ENCODE measurements at places on chromosomes 7 and 10.

- no peak for DNase-seq
These were observed 303.6 kb upstream of the AKR1E2 start for GRCh38 chr10:4522296-4523000.

DNA sequence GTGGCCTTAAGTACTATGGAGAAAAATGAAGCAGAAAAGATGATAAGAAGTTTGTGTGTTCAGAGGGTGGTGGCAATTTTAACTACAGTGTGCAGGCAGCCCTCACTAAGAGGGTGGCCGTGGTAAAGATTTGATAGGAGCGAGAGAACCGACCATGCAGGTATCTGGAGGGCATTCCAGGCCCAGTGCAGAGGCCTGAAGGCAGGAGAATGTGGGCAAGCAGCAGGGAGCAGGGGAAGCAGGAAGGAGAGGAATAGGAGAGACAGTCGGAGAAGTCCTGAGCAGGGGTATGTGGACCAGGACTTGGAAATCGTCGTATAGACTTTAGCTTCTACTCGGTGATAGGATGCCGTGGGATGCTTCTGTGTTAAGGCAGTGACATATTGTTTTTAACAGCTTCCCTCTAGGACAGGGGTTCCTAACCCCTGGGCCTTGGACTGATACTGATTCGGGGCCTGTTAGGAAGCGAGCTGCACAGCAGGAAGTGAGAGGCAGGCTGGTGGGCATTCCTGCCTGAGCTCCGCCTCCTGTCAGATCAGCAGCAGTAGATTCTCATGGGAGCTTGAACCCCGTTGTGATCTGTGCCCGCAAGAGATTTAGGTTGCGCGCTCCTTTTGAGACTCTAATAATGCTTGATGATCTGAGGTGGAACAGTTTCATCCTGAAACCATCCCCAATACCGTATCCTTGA, 227.2 kb downstream of the CCDC3 start:
- DNase-seq = no peak

DNA sequence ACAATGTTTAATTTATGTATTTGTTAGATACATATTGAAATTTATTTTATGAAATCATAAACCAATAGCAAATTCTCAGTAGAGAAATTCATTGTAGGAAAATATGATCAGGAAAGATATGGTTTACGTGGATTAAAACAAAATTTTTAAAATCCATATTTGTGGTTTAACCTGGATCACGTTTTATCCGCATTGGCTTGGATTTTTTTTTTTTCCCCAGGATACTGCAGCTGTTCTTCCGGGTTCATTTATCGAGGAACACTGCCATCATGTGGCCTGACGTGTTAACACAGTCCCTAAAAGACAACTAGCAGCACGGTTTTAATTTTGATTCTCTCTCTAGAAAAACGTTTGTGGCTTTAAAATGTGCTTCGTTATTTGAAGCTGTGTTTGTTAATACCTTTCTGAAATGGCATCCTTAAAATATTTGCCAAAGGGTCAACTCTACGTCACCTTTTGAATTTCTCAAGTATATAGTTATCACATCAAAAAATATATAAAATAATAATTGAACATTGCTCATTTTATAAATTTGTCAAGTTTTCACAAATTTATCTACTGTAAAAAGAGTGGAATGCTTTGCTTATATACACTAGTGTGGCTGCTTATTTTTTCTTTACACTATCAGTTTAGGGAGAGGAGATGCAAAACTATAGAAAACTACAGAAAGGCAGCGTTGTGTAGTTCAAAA, 8.7 kb upstream of the ASB4 start:
- DNase-seq = peak; percentile 48

- DNase-seq = no peak
These were observed 36.8 kb downstream of the LDB3 start for GRCh38 chr10:86705139-86705538.

- DNase-seq = no peak
These were observed 15.6 kb downstream of the RGS10 start for GRCh38 chr10:119526621-119527592.

GRCh38 chr10:69425511-69426298, 9.0 kb upstream of the TACR2 start:
- DNase-seq = no peak

Data from MV-4-11 (cell line).